Activated effector memory CD4-positive, alpha-beta T cell treated with Interleukin-2 at 50 U/mL for 16 hours (primary cell): ENCODE measurements at places on chromosomes 12 and 14.

GRCh38 chr12:33676866-33677265 is 237.2 kb upstream of the SYT10 start:
- DNase-seq = no peak

DNA sequence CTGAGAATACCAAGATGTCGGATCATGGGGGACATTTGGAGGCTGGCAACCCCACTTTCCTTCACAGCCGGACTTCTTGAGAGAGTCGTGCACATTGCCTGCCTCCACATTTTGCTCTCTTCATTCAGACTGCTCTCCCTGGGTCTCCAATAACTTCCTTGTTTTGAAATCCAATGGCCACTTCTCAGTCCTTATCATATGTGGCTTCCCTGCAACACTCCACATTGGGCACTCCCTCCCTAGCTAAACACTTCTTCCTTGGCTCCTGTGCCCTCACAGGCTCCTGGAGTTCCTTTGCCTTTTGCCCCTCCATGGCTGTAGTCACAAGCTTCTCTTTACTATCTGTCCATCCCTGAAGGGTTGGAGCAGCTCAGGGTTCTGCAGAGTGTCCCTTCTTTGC is 30.1 kb downstream of the NPC2 start:
- DNase-seq = no peak

DNA sequence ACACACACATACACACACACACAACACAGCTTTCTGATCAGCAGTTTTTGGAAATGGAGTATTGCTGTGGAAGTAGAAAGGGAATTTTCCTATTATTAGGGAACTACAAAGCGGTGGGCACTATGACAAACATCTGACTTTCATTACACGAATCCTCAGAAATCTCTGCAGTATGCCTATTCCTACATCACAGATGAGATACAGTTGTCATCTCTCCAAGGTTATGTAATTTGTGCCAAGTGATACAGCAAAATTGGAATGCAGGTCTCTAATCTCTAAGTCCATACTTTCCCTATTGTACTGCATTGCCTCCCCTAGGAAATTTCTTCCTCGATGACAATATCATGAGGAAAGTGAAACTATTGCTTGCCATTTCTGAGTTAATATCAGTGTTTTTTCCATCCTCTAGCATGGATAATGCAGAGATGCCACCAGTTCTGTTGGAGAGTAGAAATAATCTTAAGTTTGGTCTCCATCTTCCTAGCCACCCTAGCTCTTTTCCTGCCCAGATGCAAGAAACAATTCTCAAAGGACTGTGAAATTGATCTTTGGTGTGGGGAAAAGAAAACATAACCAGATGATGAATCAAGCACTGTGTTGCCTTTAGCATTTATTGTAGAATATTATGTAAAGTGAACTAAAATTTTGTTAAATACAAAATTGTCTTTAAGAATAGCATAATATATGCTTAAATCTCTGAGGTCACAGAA is 94.7 kb downstream of the ERGIC2 start:
- no peak for DNase-seq

GRCh38 chr12:42728770-42729534 is 139.4 kb upstream of the PRICKLE1 start:
- no peak for DNase-seq

DNA sequence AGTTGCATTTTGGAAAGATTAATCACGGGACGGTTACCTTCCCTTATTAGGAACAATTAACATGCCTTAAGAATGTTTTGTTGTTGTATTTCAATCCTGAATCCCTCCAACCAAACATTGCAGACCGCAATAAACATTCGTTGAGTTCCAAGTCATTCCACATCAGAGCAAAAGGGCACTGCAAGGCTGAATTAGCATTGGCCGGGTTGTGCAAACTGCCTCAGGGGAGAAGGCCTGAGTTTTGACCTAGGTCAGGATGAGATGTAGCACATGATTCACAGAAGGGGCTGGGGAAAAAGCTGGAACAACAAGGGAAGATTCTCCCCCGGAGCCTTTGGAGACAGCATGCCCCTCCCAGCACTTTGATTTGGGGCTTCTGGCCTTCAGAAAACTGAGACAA is 82.1 kb upstream of the BDKRB2 start:
- DNase-seq = no peak
